Activated CD8-positive, alpha-beta memory T cell treated with anti-CD3 and anti-CD28 coated beads for 4 hours (primary cell): ENCODE measurements at places on chromosomes 16 and 17.

GRCh38 chr17:7515911-7516610 is 31.9 kb downstream of the POLR2A start:
- no peak for DNase-seq

DNA sequence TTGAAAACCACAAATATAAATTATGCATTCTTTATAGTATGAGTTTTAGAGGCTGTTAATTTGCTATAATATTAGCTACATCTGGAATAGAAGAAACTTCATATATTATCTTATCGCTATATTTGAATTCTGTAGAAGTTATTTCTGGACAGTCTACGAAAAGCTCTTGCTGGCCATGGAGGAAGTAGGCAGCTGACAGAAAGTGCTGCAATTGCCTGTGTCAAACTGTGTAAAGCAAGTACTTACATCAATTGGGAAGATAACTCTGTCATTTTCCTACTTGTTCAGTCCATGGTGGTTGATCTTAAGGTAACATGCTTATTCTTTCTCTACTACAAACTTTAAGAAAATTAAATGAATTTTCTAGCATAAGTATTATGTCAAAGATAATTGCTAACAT is 96.8 kb downstream of the OMG start:
- DNase-seq: no peak

- DNase-seq: no peak
Measured at GRCh38 chr17:7328840-7329373, at the start of gene NEURL4. Gene NEURL4 (minus strand): TSS chr17:7329335. CDS start chr17:7329312, 23 bp downstream.

DNA sequence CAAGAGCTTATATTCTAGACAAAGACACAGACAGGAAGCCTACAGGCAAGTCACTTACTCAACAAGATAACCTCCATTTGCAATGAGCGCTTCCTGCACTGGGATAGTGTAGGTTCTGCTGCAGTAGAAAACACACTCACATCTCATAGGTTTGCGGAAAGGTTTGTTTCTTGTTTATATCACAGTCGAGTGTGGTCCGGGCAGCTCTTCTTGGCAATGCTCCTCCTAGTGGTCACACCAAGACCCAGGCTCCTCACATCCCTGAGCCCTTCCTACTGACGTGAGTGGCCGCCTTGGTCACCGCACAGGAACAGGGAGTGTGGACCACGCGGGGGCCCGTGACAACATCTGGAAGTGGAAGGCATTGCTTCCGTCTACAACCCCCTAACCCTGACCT is 48.0 kb upstream of the RBFOX3 start:
- no peak for DNase-seq

GRCh38 chr16:8253718-8254117 is 336.6 kb downstream of the TMEM114 start:
- no peak for DNase-seq

DNA sequence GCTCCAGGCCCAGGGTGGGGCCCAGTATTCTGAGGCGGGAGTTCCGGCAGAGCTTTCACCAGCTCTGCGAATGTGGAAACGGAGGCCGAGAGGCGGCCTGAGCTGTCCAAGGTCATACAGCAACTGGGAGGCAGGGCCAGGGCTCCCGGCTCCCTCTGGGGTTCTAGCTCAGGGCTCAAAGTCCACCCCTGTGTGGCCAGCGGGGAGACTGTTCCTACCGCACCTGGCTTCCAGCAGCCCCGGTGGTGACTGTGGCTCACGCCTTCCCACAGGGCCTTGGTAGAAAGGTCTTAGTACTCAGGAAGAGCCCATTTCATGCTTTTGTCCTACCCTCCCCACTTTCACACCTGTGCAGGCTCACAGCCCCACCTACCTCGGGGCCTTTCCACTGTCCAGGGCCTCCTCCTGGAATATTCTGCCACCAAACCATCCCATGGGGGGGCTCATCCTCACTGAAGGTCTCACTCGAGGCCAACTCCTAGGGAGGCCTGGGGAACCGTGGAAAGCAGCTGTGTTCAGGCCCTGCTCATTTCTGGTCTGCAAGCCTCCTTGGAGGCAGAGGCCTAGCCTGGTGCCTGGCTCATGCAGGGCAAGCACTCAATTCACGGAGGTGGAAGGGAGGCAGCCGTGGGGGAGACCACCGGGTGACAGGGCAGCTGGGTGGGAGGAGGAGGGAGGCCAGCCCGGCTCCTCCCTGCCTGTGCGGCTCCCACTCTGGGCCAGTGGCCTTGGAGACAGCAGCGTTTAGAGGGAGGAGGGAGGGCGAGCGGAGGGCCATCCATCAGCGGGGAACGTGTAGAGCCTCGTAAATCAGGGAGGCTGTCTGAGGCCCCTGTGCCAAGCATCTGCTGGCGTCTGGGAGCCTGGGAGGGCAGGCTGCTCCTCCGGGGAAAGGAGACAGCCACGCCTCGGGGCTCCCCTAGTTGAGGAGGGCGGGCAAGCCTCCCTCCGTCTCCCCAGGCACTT is 12.7 kb upstream of the DOC2B start:
- no peak for DNase-seq

DNA sequence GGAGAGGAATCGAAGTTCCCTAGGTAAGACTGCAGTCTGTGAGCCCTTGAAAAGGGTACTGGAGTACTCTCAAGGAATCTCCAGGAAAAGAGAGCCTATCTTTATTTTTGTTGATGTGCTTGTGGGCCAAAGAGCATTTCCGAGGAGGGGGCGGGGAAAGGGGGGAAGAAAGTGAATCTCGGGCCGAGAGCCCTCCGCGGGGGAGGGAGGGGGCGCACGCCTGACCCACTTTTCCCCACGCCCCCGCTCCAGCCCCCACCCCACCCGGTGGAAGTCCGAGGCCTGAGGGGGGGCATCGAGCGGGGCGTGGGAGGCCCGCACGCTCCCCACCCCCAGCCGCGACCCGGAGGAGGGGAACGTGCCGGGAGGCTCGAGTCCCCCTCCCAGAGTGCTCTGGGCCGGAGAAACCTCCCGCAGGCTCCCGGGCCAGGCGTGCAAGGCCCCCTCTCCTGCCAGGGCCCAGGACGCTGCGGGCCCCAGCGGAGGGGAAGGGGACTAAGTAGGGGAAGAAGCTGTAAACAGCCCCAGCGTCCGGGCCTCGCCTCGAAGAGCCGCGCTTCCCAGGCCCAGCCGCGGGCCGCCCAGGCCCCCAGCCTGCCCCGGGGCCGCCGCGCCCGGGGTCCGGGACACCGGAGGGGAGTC is 444 bp downstream of the HELZ start:
- no peak for DNase-seq

DNA sequence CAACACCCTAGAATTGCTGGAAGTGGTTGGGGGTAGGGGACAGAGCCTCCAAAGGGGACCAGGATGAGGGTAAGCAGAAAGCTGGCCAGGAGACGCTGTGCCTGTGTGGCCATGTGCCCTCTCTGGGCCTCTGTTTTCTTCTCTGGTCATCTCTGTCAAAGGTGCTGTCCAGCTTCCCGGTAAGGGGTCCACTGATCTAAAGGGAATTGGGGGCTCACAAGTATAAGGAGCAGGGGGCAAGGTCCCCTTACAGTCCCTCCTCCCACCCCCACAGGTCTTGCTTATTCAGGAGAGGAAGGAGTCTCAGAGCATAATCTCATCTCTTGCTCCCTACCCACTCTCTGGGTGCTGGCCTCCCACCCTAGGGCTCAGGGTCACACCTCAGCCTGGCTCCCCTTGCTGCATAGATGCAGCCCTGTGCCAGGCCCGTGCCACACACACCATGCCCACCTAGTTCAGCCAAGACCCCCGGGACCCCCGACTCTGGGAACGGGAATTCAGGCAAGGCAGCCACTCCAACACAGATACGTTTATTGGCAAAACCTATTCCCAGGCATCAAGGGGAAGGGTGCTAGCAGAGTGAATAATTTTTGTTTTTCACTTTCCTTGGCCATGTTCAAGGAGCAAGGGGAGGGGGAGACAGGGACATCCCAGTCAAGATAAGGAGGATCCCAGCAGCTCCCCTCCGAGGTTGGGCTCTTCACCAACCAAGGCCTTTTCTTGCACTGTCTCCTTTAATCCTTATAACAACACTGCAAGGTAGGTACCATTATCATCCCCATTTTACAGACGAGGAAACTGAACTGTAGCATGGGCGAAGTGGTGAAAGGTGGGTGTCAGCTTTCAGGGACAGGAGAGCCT is 19.8 kb downstream of the SLC4A1 start:
- no peak for DNase-seq

DNA sequence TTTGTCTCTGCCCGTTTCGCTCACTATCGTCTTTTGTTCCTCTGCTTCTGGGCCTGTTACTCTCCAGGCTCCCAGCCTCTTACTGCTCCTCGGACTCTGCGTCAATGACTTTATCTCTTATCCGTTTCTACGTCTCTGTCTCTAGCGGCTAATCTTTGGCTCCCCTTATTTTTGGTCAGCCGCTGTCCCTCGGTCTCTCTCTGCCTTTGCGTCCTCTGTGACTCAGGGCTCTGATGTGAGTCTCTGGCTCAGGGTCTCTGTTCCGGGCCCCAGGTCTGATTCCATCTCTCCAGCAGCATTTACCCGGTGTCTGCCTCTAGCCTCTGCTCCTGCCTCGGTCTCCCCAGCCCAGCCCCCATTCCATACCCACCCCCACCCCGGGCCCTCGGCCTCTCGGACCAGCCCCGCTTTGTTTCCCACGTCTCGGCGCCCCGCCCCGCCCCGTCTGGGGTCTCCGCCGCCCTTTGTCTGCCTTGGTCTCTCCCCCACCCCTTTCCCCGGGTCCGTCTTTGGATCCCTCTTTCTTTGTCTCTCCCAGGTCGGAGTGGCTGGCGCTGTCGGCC is 547 bp upstream of the ZNF48 start:
- no peak for DNase-seq

DNA sequence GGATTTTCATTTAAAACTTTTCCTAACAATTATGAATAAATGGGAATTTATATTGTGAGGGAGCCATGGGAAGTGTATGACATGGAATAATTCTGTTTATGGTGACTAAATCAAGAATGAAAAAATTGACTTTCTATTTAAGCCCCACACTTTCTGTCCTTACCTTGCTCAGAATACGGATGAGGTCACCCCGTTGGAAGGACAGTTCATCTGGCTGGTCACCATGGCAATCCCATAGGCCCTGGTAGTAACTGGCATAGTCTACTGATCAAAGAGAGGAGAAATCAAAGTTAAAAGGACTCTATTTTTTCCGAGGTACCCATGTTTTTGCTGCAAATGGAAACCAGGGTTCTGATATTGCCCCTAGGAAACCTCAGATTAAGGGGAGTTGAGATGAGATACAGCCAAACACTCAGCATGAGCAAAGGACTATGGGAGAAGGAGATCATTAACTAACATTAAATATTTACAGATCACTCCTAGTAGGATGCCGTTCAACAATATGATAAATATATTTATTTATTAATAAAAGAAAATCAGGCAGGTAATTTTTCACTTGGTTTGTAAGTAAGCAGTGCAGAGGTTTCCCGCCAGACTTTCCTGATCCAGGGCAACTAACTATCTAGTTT is 54.9 kb downstream of the SNX11 start:
- DNase-seq: no peak

DNA sequence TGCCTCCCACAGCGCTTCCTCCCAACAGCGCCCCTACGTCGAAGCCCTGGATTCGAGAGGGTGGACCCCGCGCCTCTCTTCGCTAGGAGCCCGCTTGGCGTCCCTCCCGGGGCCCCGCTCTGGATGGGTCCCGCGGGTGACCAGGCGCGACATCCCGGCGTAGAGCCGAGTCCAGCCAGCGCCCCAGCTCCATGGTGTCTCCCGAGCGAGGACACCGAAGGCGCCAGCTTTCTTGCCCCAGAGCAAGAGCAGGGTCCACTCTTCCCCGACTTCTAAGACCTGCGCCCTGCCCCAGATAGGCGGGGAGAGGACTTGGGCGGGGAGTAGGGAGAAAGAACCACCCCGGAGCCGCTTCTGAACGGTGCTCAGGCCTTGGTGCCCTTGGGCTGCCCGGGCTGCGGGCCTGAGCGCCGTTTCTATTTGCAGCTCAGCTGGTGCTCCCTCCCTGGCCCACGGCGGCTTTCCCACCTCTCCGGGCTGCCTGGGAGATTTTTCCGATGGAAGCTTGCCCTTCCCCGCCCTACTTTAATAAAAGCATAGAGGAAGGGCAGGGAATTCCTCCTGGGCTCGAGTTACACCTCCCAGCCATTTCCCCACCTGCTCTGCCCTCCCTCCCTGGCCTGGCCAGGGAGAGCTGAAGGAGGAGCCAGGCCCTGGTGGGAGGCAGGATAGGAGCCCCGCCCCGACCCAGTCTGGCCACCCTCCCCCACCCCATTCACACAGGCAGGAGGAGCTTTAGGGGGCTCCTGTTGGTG is 1.8 kb downstream of the MMP15 start:
- no peak for DNase-seq

- DNase-seq: no peak
Measured at GRCh38 chr17:8059131-8059530, 20.3 kb downstream of the ALOX15B start.

DNA sequence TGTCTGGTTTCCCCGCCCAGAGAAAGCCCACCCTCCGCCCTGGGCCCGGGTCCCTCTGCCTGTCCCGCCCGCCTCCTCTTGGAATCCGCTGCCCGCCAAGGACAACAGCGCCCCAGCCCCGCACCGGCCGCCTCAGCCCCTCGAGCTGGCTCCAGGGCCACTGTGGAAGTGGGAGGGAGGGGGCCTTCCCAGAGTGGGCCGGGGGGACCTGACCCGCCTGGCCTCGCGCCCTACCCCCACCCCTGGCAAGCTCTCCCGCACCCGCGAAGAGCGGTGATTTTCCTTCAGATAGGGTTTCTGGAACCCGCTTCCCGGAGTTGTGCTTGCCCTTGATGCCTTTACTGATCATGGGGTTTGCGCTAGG is 2.3 kb upstream of the CBX8 start:
- DNase-seq: no peak

DNA sequence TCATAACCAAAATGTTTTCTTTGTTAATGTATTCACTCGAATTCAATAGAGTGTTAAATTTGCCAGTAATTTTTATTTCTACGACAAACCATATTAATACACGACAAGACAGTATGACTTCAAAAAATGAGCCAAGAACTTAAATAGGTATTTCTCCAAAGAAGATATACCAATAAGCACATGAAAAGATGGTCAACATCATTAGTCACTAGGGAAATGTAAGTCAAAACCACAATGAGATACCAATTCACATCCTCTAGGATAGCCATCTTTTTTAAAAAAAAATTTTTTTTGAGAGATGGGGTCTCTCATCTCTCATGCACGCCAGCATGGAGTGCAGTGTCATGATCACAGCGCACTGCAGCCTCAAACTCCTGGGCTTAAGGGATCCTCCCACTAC is 5.0 kb upstream of the MEIOC start:
- no peak for DNase-seq

DNA sequence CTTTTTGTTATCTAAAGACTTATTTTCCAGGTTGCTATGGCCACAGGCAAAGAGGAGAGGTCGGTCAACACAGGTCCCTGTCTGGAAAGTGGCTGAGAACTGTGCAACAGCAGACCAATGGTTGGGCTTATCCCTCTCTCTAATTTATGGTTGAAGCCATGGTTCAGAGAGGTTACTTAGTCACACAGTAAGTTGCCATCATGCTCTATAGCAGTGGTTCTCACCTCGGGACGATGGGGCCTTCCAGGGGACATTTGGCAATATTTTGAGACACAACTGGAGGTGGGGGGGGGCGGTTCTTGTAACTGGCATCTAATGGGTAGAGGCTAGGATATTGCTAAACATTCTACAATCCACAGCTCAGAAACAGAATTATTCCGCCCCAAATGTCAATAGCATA is 842 bp upstream of the LDAF1 start:
- no peak for DNase-seq
